ENCODE measurements at places on chromosomes 7 and 10.

DNA sequence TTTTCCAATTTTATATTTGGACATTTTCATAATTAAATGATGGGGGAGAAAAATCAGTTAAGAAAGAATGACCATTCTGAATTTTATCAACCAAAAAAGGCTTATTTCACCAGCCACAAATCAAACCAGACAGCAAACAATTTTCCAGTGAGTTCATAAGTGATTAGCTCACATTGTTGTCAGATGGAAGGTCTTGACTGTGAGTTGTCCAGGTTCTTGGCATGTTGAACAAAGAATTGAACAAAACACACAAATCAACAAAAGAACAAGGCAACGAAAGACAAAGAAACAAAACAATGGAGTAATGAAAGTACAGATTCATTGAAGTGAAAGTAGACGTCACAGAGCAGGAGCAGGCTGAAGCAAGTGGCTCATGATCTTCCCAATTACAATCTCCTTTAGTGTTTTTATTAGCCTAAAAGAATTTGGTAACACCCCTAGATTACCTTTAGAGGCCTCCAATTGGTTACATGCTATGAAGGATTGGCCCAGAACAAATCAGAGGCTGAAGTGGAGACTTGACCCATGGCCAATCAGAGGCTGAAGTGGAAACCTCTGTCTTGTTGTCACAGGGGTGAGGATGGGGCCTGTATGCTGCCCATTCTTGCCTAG lies 248.7 kb downstream of the NEBL start:
- DNase-seq: no peak

- peak; percentile 74 for DNase-seq
Observed at GRCh38 chr10:44968091-44968490, 8.5 kb downstream of the RASSF4 start.

DNA sequence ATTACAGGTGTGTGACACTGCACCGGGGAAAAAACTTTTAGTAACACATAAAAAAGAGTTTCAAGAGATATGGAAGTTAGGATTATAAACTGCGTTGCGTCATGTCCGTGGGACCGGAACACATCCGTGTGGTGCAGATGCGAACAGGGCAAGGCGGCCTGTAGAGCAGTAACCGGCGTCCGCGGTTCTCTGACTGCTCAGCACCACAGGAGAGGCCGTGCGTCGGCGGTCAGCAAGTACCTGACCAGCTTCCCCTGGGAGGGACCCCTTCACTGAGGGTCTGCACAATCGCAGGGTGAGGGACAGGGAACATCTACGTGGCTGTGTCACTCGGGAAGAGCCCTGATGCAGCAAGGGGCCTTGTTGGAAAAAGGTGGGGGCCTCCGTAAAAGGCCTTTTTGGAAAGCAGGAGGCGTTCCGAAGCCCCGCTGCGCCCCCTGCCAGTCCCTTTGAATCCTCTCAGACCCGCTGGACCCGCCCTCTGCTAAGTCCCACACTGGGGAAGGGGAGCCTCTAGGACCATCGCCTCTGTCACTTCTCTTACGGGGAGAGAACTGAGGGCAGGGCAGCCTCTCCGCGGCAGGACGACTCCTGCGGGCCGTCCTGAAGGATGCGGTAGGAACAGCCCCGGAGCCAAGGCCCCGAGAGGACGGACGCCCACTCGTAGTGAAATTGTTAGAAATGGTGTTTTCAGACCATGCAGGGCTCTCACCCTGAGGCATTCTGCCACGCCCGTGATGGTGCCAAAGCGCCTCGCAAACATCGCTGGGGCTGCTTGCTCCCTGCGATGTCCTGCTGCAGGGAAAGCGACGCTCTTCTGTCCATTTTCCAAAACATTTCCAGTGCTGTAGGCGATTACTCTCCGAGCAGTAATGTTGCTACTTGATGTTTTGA lies 771.6 kb upstream of the COBL start:
- peak; percentile 42 for DNase-seq

- no peak for DNase-seq
Observed at GRCh38 chr7:114943953-114944744, 22.3 kb downstream of the MDFIC start.

DNA sequence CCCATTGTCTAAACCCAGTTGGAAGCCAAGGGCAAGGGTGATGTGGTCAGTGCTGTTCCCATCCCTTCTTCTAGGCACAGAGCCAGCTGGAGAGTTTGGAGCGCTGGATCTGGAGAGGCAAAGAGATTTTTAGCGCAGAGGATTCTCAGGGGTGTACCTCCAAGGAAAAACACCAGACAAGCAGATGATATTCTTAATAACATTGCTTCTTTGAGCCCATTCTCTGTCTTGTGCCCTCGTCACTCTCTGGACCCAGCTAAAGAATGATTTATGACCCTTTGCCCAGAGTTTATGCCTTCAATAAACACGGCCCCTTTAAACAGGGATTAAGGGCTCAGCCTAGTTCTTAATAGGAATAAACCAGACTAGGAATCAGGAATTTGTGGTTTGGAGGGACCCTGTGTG lies 4.7 kb upstream of the HIP1 start:
- DNase-seq: no peak
